ENCODE measurements at places on chromosomes 1 and 21. TPM values are rescaled to one million over a fixed set of nuclear protein-coding genes. Genes with fewer than 3 reads are reported as not detected.

GRCh38 chr1:235213752-235214151 is 52.7 kb upstream of the RBM34 start:
- H3K36me3 ChIP-seq: peaks cover 8% of the 10 kb centered on the region
- H3K4me3 ChIP-seq: no peak overlapping the region
- no peak for DNase-seq
- H3K4me1 ChIP-seq: no peaks in the 10 kb centered on the region

DNA sequence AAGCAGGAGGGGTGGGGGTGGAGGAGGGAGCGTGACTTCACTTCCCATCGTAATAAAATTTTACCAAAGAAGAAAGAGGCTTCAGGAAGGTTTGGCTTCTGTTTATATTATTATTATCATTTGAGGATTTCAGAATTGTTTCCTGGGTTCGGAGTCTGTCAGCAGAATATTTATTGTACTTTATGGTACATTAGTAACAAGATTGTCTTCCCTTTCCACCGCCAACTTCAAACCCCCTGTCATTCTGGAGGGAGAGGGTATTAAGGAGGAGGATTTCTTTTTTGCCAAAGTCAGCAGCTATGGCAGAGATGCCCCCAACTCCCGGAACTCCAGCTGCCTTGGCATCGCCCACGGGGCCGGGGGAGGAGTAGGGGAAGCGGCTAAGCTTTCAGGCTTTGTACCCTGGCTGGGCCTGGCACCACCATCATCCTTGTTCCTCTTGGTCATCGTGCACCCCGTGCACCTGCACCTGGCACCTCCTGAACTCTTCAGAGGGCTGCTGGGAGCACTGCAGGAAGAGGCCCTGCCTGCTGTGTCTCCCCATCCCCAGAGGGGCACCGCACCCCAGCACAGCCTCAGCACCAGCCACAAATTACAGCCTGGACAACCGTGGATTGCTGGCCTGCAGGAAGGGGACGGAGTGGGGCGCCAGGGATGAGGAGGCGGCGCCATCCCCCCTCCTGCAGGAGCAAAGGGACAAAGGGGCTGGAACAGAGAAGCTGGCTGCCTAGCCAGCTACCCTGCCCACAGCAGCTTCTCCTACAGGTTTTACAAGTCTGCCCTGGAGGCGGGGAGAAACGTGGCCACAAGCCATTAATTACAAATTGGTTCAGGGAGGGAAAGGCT is 24.0 kb upstream of the PAX7 start:
- no peaks in the 10 kb centered on the region for H3K4me1 ChIP-seq
- no peak overlapping the region for H3K4me3 ChIP-seq
- peaks cover 15% of the 10 kb centered on the region for H3K27me3 ChIP-seq
- H3K36me3 ChIP-seq: no peaks in the 10 kb centered on the region

DNA sequence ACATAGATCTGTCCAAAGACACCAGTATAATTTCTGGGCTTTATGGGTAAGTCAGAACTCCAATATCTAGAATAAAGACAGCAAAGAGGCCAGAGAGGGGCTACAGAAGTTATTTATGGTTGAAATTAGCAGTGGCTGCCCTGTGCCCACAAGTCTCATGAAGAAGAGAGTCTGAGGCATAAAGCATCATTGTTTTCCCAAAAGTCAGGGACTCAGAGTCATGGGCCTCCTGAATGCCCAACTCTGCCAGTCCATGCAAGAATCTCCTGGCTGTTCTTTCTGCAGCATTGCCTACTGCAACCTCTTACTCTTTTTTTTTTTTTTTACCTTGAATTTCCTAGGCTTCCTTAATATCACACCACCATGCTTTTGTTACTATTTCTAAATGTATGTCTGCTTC is 49.6 kb downstream of the PLPP3 start:
- no peak overlapping the region for H3K27ac ChIP-seq
- DNase-seq: no peak
- no peak overlapping the region for H3K4me3 ChIP-seq
- peaks cover 14% of the 10 kb centered on the region for H3K36me3 ChIP-seq

GRCh38 chr1:157955857-157956256 is 37.6 kb upstream of the KIRREL1 start:
- H3K27me3 ChIP-seq: peaks cover 4% of the 10 kb centered on the region
- no peak overlapping the region for H3K4me3 ChIP-seq
- H3K27ac ChIP-seq: no peak overlapping the region
- H3K4me1 ChIP-seq: no peaks in the 10 kb centered on the region
- DNase-seq: no peak

DNA sequence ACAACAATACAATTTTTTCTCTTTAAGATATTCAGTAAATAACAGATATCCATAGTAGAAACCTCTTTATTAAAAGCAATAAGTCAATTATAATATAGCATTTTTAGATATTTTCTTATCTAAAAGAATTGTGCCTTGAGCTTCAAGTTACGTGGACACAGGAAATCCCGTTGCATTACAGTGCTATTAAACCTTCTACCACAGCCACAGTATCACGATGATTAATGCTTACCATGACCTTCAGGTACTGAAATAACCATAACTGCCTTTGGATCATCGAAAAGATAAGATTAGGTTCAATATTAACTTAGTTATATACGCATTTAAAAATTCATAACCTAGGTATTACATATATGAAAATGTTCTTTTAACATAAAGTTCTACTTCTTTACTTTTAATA is 17.9 kb downstream of the B3GALNT2 start:
- no peak overlapping the region for H3K27ac ChIP-seq
- H3K4me3 ChIP-seq: no peak overlapping the region
- DNase-seq: no peak
- peaks cover 14% of the 10 kb centered on the region for H3K36me3 ChIP-seq
- no peaks in the 10 kb centered on the region for H3K4me1 ChIP-seq

DNA sequence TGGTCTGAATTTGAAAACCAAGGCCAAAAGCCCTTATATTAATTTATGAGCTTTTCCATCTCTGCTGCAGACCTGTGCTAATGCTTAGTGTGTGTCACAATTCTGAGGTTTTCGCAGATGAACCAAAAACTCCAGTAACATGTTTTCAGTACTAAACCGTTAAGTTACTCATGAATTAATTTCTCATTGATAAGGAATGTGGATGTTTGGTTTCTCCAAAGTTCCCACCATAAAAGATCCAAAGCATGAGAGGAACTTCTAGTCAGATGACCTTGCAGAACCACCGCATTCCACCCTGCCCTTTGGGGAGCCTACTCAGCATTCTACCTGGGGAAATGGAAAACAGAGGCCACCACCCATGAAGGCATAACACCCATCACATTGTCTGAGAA is 7.5 kb upstream of the LEPR start:
- no peaks in the 10 kb centered on the region for H3K4me1 ChIP-seq
- no peak overlapping the region for H3K4me3 ChIP-seq
- no peaks in the 10 kb centered on the region for H3K27me3 ChIP-seq
- H3K27ac ChIP-seq: no peak overlapping the region

DNA sequence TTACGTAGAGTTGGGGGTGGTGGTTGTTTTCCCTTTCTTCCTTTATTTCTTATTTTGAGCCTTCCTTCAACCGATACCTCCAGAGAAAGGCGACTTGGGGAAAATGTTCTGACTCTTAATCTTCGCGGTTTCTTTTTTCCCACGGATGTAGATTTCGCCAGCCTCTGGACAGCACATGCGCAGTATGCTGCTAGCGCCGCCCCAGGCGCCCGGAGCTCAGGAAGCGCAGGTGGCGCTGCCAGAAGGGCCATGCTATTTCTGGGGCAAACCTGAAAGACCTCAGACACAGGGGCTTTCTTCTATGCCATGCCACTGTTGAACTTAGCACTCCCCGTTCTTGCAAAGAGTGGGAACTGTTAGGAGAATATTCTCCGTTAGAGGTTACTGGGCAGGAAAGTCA is 392.1 kb downstream of the KIF26B start:
- no peaks in the 10 kb centered on the region for H3K27me3 ChIP-seq
- DNase-seq: peak; percentile 43
- H3K36me3 ChIP-seq: no peaks in the 10 kb centered on the region
- H3K4me3 ChIP-seq: no peak overlapping the region

DNA sequence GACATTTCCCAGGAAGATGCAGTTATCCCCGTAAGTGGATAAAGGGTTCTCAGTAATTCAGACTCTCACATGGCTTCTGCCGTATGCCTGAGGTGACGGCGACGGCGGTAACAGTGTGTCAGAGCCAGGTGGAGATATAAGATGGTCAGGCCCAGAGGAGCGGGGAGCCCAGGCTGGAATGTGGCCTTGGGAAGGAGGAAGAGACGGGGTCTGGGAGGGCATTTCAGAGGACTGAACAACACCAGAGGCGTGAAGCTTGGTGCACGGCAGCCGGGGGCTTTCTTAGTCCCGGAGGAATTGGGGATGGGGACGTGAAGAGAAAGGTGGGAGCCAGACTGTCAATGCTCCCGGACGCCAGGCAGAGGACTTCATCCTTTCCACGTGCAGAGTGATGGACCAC is 1.0 kb downstream of the RER1 start:
- DNase-seq: no peak
- H3K4me1 ChIP-seq: peaks cover 19% of the 10 kb centered on the region

GRCh38 chr1:201190624-201191051 is at the start of gene IGFN1:
Gene IGFN1, plus strand, starts transcription at chr1:201190824. Its CDS starts 2,470 bp downstream, at chr1:201193294.
- peaks cover 22% of the 10 kb centered on the region for H3K27me3 ChIP-seq
- no peaks in the 10 kb centered on the region for H3K36me3 ChIP-seq
- no peak for DNase-seq

Gene ZFP69B
- 2.9 TPM for total RNA-seq

Gene CFAP141
- total RNA-seq: not detected

DNA sequence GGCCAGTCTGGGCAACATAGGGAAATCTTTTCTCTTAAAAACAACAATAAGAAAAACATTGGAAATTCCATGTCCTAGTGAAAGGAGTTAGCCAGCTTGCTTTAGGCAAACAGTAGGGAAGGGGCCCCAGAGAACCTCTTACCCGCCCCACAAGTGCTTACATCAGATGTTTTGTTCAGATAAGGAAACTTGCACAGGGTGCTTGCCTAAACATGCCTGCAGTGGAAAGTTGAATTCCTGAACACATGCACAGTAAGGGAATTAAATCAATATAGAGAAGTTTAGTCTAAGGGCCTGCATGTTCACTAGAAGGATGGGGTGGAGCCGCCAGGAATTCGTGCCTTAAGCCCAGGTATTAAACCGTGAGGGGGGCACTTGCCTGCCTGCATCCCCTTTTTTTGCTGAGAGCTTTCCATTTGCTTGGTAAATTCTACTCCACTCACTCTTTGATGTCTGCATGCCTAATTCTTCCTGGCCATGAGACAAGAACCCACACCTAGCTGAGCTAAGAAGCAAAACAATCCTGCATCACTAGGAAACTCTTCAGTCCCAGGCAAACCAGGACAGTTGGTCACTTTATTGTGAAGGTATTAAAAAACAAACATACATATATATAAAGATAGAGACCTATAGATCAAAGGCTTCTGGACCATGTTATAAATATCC is 499.0 kb downstream of the SIPA1L2 start:
- H3K4me1 ChIP-seq: no peaks in the 10 kb centered on the region
- H3K27ac ChIP-seq: no peak overlapping the region
- no peaks in the 10 kb centered on the region for H3K36me3 ChIP-seq
- H3K27me3 ChIP-seq: no peaks in the 10 kb centered on the region
- DNase-seq: no peak

Gene DNALI1
- 1.3 TPM for total RNA-seq

GRCh38 chr1:198101716-198102453 is 54.9 kb upstream of the NEK7 start:
- no peak overlapping the region for H3K27ac ChIP-seq
- no peak overlapping the region for H3K4me3 ChIP-seq
- no peak for DNase-seq
- no peaks in the 10 kb centered on the region for H3K4me1 ChIP-seq
- H3K27me3 ChIP-seq: no peaks in the 10 kb centered on the region
- no peaks in the 10 kb centered on the region for H3K36me3 ChIP-seq

Gene S100A4
- total RNA-seq: 76.8 TPM

Gene COL11A1
- total RNA-seq: 0.24 TPM

GRCh38 chr21:42515708-42516502 is 2.3 kb downstream of the SLC37A1 start:
- peaks cover 29% of the 10 kb centered on the region for H3K36me3 ChIP-seq
- peaks cover 7% of the 10 kb centered on the region for H3K4me1 ChIP-seq
- no peak overlapping the region for H3K4me3 ChIP-seq
- no peaks in the 10 kb centered on the region for H3K27me3 ChIP-seq

Gene OR2M7
- total RNA-seq: not detected

- H3K27ac ChIP-seq: no peak overlapping the region
- H3K36me3 ChIP-seq: no peaks in the 10 kb centered on the region
- no peak overlapping the region for H3K4me3 ChIP-seq
- DNase-seq: no peak
- H3K27me3 ChIP-seq: no peaks in the 10 kb centered on the region
Measured at GRCh38 chr1:8457760-8458381, 140.0 kb downstream of the SLC45A1 start.

DNA sequence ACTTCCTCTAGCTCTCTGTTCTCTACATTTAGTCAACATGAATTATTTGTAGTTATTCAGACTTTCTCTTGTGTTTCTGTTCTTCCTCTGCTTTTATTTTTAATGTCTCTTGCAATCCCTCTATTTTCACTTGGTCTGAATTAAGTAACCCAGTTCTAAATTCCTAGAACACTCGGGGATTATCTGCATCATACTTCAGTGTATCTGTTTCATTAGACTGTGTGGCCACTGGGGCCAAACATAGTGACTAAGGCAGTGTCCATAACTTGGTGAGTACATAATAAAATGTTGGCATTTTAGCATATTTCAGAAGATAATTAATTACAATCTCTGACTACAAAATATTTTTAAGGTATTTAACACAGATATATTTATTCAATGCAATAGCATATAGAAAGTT is 1087.2 kb upstream of the B3GALT2 start:
- no peak overlapping the region for H3K4me3 ChIP-seq
- H3K27ac ChIP-seq: no peak overlapping the region
- H3K36me3 ChIP-seq: no peaks in the 10 kb centered on the region
- H3K4me1 ChIP-seq: no peaks in the 10 kb centered on the region
- H3K27me3 ChIP-seq: no peaks in the 10 kb centered on the region

All from thymus (tissue), 14 donors.